ENCODE measurements at places on chromosomes 4 and X. TPM values are rescaled to one million over a fixed set of nuclear protein-coding genes. Genes with fewer than 3 reads are reported as not detected.

GRCh38 chrX:148804579-148805355, 304.4 kb downstream of the AFF2 start:
- no peak for DNase-seq

DNA sequence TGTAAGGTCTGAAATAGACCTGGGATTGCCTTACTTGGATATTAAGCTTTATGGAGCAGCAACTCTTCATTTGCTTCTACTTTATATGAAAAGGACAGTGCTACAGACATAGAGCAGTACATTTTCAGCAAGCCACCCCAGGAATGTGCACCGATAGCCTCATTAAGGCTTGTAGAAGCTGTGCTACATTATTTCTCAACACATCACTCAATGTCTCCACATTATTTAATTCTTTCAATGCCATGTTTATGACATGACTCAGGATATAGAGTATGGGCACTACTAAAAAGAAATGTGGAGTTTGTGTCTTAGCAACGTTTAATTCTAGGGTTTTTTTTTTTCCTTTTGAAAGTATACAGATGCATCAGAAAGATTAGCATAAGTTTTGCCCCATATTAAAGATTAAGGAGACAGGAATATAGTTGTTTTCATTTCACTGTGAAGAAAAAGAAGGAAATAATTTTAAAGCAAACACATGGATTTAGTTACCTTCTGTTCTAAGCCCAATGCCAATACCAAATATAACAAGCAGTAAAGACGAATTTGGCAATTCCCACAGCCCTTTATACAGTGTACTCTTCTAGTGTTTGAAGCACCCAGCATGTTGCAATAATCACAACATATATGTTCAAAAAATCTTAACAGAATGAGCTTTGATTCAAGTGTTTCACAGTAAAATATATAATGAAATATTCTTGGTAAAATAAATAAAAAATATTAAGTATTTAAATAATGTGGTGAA, 2140.1 kb upstream of the AGA start:
- DNase-seq = no peak

- DNase-seq = no peak
Observed at GRCh38 chr4:189530848-189531247, 409.8 kb upstream of the FRG1 start.

DNA sequence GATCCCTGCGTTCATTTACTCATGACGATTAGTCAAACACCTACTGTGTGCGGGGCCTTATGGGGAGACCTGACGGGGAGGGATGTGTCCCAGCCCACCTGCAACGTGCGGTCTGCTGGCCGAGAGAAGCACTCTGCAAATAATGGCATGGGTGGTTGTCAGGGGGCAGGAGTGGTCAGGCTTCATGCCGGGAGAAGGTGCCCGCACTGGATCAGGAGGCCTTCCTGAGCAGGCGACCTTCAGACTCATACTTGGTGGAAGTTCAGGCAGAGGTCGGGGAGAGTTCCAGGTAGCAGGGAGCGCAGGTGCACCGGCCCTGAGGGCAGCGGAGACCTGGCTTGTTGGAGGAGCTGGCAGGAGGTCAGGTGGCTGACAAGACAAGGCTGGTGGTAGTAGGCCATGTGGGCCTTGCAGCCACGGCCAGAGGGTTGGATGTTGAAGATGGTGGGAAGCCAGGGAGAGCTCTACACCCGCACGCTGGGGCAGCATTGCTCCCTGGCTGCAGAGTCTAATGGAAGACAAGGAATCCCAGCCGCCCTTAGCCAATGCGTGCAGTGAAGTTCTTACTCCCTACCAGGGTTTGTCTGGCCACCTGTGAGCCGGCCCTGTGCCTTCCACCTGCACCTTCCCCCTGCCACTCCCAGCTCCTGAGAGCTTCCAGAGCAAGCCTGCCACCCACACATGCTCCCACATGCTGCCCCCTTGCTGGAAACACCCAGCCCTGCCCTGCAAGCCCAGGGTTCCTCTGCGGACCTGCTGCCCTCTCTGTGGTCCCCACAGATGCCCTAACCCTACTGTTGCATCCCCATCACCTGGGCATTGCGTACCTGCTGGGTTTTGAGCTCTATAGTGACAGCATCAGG, 97.3 kb downstream of the PSAPL1 start:
- no peak for DNase-seq

GRCh38 chr4:109816082-109816442, 500 bp downstream of the GAR1 start:
- DNase-seq = no peak

- DNase-seq = no peak
Observed at GRCh38 chr4:187183826-187184225, 460.2 kb upstream of the FAT1 start.

DNA sequence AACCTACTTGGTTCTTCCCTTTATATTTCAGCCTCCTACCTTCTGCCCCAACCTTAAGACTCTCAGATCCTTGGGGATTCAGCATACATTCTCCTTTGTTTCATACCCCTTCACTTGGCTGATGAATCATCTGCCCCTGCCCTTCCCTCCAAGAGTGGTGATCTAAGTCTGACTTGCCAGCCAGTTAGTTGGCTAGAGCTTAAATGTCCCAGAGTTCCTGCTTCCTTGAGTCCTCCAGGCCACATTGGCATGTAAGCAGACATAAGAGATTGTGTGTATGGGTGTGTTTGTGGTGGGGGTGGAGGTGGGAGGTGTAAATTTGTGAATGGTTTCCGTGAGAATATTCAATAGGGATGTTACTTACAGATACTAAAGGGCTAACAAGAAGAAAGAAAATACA, 3.7 kb upstream of the TEX13D start:
- DNase-seq = no peak

DNA sequence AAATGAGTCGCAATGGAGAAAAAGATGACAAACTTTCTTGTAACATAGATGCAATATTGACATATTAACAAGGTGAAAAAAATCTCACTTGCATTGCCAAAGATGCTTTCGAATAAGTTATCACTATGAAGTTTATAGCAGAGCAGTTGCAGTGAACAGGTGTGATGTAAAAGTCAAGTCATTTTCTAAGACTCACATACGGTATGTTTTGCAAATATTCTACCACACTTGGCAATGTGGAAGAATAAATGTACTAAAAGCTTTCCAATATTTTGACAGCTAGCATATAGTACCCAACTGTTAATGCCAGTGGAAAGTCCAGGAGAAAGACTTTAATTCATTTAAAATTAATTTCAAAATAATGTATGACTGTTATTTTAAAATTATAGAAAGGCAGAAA, 76.5 kb downstream of the GALNTL6 start:
- DNase-seq = no peak

- DNase-seq = no peak
Observed at GRCh38 chr4:138616775-138617174, 374.6 kb upstream of the SLC7A11 start.

GRCh38 chr4:91448668-91449330, 855.0 kb upstream of the GRID2 start:
- no peak for DNase-seq

- DNase-seq = no peak
Observed at GRCh38 chr4:113445286-113445685, 316.3 kb downstream of the CAMK2D start.

DNA sequence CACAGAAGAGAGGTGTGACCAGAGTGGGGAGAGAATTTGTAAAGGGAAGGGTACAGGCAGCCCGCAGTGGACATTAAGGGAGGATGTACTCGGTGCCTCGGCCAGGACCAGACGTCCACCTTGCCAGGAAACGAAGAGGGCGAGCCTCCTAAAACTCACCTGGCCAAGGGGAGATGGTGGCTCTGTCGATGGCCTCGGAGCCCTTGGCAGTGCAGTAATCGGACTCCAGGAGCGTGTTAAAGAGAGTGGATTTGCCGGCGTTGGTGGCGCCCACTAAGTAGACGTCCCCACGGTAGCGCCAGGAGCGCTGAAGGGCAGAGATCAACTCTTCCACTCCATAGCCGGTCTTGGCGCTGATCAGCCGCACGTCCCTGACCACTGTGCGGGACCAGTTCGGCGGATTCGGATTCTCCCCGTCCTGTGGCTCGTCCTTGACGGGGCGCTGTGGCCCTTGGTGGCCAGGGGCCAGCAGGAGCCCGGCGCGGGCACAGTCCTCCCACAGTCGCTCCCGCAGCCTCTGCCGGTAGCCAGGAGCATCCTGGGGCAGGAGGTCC, 1.0 kb downstream of the NOA1 start:
- DNase-seq = no peak

GRCh38 chrX:4971646-4972045, 1257.0 kb downstream of the NLGN4X start:
- DNase-seq = no peak

DNA sequence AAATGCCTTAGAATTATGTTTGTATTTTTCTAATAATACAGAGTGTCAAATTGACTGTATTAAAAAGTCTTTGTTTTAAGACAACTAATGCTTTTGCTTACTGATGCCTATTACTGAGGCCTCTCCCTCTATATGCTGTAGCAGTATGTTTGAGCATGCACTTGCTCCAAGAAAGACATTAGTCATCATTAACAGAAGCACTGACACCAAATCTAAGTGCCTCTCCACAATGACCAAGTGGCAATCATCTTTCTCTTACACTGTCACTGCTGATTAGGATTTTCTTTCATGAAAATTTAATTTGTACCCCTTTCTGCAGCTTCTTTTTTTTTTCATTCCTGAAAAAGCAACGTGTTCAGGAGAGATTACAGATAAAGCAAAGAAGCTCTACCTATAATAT, 11.1 kb upstream of the MAB21L2 start:
- DNase-seq = no peak

- no peak for DNase-seq
Observed at GRCh38 chr4:11474146-11474545, 45.5 kb upstream of the HS3ST1 start.

DNA sequence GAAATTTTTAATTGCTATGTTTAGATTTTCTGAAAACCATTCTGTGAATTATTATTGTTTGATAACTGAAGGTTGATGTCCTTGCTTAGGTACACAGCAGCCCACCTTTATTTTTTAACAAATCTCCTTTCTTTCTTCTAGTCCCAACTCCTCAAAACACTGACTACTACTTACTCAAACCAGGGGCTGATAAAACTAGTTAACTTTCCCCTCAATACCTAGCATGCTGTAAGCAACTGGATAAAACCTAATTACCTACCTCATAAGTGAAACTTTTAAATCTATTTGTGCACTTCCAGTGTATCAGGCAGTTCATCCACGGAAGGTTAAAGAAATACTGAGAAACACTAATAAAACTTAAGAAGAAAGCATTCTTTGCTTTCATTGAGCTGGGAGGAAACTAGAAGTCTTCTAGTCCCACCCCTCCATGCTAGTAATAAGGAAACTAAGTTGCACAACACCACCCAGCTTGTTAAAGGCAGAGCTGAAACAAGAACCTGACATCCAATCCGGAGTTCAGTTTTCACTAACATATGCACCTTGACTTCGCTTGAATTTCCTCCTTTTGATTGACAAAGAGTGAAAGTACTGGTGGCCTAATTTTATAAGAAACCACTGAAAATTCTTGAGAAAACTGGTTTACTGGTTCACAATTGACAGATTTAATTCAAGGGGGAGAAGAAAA, 180.2 kb upstream of the TET2 start:
- no peak for DNase-seq

GRCh38 chrX:66728818-66729271, 90.0 kb upstream of the EDA2R start:
- no peak for DNase-seq

- no peak for DNase-seq
Observed at GRCh38 chr4:98203332-98204235, 57.6 kb upstream of the RAP1GDS1 start.

DNA sequence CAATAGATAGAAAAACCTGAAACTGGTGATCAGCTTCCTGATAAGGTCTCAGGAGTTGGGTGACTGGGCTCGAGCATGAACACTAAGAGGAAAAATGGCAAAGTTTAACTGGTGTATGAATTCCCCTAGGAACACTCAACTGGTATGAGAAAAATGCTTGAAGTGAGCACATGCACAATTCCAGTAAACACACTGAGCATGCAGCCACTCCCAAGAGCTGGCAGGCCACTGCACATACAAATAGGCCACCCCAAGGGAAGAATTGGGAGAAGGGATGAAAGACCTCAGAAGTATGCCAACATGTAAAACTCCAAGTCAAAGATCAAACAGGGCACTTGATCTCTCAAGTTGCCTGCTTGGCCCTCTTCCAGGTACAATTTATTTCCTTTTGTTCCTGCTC, 45.4 kb upstream of the GNPDA2 start:
- DNase-seq = no peak

- DNase-seq = no peak
Observed at GRCh38 chrX:131783555-131784308, 239.4 kb upstream of the STK26 start.

GRCh38 chr4:38385093-38386004, 278.6 kb upstream of the KLF3 start:
- DNase-seq = no peak

- no peak for DNase-seq
Observed at GRCh38 chr4:101418055-101418454, 70.7 kb upstream of the PPP3CA start.

DNA sequence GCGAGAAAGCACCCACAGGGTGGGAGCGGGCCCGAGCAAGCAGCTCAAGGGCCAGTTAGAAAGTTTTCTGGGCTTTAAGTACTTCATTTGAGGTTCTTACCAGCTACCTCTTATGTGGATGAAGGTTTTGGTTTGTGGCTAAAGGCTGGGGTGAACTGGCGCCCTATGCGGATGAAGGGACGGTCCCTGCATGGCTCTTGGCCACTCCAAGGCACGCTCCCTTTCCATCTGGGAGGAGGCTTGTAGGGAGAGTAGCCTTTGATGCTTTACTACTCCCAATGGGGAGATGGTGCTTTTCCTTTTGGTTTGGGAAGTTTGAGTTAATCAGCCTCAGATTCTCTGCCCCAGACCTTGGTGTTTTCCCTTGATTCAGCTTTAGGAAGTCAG, 17.7 kb downstream of the MRFAP1 start:
- DNase-seq = no peak

DNA sequence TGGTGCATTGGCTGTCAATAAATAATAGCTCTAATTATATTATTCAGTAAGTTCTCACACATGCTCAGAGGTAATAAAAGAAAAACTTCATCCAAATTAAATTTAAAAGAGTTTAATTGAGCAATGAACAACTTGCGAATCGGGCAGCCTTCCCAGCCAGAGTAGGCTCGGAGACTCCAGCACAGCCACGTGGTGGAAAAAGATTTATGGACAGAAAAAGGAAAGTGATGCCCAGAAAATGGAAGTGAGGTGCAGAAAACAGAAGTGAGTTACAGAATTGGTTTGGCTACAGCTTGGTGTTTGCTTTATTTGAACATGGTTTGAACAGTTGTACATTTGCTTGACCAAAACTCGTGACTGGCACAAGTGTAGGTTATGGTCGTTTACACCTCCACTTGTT, 13.6 kb upstream of the BOD1L1 start:
- no peak for DNase-seq

DNA sequence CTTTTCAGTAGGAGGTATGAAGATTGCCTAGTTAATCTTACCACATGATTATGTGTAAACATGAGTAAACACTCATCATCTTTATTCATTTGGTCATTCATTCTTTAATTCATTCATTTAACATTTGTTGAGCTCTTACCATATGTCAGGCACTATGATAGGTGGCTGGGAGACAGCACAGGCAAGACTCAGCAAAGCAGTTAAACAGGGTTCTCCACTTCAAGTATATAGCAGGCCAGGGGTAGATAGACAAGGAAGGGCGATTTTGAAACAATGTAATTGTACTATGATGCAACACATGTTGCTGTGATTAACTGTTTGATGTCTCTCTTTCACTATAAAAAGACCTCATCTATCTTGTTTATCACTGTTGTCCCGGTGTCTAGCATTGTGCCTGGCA, 84.3 kb upstream of the GPR101 start:
- no peak for DNase-seq

NPY1R gene
- 2.4 TPM for total RNA-seq

MND1 gene
- total RNA-seq = not detected

BBS12 gene
- 4.3 TPM for total RNA-seq

MAGEA2 gene
- total RNA-seq = not detected

TMPRSS11A gene
- 0.17 TPM for total RNA-seq

HPSE gene
- 1.5 TPM for total RNA-seq

GC gene
- not detected for total RNA-seq
